Retinal pigment epithelial cell (primary cell): ENCODE measurements at places on chromosomes 1 and 21.
A peak's percentile ranks its signal among the peaks of the same experiment; 100 is the strongest.

DNA sequence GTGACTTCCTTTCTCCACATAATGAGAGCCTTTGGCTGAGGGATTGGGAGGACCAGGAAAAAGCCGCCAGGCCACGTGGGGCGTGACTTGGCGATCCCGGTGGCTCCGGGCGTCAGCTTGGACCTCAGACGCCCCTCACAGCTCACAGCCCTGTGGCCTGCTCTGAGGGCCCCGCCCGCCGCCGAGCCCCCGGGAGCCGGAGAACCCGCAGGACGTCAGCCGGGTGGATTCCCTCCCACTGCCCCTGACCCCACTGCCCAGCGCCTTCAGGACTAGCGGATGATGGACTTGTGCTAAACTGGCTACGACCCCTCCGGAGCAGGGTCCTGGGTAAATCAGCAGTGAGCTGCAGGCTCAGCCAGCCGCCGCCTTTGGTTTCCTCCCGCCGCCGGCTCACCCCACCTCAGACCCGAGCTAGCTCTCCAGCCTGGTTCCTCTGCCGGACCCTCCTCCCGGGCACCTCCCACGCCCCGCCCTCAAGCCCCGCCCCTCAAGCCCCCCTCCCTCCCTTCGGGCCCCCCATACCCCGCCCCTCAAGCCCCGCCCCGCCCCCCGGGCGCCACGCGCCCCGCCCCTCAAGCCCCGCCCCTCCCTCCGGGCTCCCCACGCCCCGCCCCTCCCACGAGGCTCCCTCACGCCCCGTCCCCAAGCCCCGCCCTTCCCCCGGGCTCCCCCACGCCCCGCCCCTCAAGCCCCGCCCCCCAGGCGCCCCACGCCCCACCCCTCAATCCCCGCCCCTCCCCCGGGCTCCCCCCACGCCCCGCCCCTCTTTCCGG lies 10.0 kb upstream of the FAAP20 start:
- DNase-seq = no peak

DNA sequence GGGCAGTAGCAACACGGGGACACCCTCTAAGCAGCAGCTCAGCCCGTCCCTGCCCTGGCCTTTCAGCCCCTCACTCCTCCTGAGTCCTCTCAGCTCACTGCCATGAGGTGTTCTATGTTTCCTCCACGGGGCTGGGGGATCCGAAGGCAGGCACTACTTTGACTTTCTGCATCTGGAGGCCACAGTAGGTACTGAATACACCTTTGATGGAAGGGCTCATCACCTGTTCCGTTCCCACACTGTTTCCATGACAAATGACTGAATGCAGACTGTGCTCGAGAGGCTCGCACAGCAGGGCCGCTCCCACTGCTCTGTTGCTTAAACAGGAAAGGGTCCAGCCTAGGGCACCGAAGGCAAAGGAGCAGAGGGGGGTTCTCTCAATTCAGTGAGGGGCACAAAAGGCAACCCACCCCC lies 77.6 kb upstream of the DNAH14 start:
- DNase-seq = no peak

DNA sequence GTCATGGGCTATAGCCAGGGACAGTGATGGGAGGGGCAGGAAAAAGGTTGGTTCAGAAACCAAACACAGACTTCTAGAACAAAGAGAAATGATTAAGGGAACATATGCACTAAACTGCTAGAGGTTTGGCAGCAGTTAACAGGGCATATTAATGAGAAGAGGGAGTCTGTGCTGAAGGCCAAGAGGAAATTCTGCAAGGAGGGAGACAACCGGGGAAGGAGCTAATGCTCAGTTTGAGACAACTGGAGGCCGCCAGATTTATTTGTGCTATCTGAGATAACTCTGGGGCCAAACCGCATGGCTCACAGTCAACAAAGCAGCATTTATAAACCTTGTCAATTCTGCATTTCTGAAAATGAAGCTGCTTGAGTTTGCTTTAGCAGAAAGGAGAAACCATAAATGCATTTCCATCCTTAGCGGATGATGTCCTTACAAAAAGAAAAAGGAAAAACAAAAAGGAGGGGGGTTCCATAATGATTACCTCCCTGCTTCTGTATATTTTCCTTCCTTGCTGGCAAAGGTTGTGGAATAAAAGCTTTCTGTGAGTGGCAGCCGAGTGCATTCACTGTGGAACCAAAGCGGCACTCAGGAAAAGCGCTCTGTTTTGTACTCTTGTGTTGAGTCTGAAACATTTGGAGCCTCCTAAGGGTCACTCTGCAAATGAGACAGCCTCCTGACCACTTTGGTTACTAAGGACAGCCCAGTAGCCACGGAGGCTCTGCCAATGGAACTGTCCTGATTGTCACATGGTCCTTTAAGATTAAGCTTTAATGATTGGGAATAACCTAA lies 70.3 kb downstream of the SIM2 start:
- no peak for DNase-seq

GRCh38 chr1:184743062-184743756 lies 11.4 kb downstream of the EDEM3 start:
- DNase-seq = no peak

- DNase-seq = no peak
Measured at GRCh38 chr1:174160109-174160473, 771 bp downstream of the RABGAP1L start.

DNA sequence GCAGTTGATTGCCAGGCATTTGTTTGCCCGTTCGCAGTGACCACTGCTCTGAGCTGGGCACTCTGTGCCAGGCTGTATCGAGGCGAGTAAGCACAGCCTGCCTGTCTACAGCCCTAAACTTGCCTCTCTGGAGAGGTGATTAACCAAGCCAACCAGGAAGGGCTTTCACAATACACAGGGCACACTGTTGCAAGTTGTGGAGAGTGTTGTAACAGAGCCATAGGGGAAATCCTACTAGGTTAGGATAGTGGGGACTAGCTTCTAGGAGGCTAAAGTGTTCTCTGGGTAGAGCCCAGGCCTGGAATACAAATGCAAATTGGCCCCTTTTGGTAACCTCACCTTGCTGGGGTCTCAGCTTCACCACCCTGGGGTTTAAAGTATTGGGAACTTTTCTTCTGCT lies 23.8 kb downstream of the PRDM2 start:
- DNase-seq = no peak

- DNase-seq = no peak
Measured at GRCh38 chr1:178566187-178566586, 53.3 kb downstream of the TEX35 start.

DNA sequence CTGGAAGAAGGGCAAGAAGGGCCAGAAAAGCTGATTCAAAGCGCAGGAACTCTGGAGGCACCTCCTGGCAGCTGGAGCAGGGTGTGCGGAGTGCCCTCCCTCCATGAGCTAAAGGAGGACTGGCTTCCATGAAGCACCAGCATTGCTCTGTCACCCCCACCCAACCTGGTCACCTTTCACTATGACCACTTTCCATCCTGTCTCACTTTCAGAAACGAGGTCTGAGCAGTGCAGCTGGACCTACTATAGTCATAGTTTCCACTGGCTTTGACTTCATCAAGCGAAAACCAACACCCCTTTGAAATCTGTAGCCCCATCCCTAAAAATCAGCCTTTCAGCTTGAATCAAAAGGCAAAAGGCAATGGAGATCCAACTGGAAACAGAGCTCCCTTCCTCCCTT lies 84.8 kb upstream of the CACNA1E start:
- no peak for DNase-seq

- no peak for DNase-seq
Measured at GRCh38 chr1:231357831-231358354, 19.8 kb downstream of the SPRTN start.

GRCh38 chr1:205547936-205548827 lies 43.7 kb downstream of the CDK18 start:
- no peak for DNase-seq

GRCh38 chr1:15038232-15039016 lies 115.1 kb upstream of the TMEM51 start:
- DNase-seq = no peak

DNA sequence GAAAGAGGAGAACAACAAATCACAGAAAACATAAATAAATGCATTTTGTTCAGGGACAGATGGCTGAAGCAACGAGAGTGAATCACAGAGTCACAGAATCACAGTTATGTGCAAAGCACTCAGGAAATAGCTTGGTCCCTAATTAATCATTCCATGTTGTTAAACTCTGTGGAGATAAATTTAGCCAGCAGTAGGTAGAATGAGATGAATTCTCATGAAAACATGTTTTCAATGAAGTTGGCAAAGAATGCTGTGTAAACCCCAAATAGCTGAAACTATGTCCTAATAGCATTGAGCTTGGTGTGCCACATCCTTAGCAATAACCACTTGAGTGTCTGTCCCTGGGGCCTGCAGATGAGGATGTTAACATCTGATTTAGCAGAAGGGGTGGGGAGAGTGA lies 20.4 kb downstream of the LEPR start:
- no peak for DNase-seq

- no peak for DNase-seq
Measured at GRCh38 chr1:31570906-31571305, 5.4 kb upstream of the TINAGL1 start.

- DNase-seq = no peak
Measured at GRCh38 chr1:64147759-64148158, 55.7 kb upstream of the UBE2U start.

GRCh38 chr1:19437891-19438294 lies 47.4 kb downstream of the CAPZB start:
- no peak for DNase-seq

DNA sequence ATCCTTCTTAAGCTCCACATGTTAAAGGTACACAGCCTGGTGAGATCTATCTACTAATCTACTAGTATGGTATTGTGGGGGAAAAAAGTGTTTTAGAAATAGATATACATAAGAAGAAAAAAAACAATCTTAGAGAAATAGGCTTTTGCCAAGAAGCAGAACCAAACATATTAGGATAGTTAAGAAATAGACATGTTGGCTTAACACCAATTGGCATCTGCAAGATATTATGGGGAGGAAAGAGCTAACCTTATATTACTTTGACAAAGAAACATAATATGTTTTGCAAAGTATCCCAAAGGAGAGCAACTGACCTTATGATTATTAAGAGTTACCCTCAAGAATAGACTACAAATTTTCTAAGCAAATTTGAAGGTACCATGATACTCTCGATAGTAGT lies 202.9 kb downstream of the BRINP3 start:
- DNase-seq = no peak

GRCh38 chr1:12464045-12464461 lies 154.0 kb downstream of the DHRS3 start:
- no peak for DNase-seq

DNA sequence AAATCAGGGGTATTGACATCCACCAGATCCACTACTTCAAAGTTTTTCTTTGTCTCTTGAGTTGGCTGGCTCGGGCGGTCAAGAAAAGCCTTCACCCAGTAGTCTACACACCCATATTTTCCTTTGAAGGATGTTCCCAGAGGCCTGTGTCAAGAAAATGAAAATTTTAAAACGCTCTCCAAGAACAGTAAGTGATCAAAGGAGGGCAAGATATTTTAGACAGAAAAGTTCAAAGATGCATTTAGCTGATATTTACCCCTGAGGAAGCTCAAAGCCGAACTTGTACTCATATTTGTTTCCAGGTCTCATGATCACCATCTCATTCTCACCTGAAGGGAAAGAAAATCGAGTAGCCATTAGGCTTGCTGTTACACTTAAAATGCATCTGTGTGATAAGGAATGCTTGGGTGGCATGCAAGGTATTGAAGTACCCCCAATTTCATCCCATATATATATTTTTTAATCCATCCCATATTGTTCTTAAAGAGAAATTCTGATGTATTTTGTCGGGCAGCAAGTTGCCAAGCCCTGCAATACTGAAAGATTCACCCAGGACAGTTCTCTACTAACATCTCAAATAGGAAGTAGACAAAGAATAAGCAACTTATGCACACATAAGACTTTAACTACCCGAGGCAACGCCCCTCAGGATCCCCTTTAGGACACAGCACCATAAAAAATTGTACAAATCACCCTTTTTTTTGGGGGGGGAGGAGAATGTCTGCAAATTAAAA lies 1.1 kb downstream of the TXNIP start:
- no peak for DNase-seq

DNA sequence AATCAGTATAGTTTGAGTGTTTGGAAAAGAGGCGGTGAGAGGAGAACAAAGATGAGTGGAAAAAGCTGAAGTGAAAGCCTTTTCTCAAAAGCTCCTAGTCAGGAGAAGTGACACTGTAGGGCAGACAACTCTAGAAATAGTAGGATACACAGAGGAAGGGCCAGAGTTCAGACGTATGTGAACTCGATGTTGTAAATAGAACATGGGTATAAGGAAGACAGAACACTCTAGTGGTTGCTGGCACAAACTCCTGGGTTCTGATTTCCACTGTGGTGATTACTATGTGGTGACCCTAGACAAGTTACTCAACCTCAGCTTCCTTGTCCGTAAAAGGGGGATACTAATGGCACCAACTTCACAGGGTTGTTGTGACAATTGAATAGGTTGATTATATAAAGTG lies 30.2 kb upstream of the MGST3 start:
- DNase-seq = no peak

GRCh38 chr1:184621260-184621659 lies 133.4 kb downstream of the EDEM3 start:
- no peak for DNase-seq

DNA sequence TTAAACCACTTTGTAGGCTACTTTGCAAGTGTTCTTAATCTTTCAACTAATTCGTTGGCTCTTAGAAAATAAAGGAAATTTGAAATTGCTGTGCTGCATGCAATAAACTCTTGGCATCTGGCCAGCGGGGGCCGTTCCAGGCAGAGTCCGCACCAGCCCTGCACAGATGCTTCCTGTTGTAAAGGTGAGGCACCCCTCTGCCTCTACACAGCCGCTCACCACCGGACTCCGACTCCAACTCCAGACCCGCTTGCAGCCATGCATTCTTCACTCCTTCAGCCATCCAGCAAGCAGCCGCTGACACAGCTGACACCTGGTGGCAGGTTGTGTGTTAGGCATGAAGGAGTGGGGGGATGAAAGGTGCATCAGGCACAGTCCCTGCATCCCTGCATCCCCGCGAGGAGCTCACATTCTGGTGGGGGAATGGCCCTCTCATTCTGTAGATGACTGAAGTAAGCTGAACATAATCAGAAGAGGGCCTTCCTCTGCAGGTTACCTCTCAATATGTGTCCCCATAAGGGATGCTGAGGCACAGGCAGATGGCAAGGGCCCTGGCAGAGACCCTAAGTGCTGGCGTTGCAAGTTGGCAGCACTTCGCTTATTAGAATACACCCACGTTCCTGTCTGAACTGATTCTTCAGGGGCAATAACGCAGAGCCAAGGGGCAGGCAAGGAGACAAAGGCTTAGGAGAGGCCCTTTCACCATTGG lies 56.8 kb downstream of the GLIS1 start:
- no peak for DNase-seq

DNA sequence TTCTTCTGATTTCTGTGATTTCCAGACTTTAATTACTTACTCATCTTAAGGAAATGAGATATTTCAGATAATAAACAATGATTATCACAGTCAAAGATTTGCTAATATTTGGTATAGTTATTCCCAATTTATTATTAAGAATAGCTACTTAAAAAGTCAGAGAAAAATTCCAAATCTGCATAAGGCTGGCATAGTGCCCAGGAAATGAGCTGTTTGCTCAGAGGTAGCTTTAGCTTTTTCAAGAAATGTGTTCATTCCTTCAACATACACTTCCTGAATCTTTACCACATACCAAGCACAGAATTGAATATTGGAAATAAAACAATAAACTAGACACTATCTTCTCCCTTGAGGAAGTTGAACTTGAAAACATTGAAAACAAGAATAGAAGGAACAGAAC lies 44.3 kb upstream of the KCNK1 start:
- peak; percentile 40 for DNase-seq
